Activated CD4-positive, alpha-beta T cell treated with anti-CD3 and anti-CD28 coated beads, Interleukin-2, amount 50 U/mL, for 24 hours (primary cell): ENCODE measurements at places on chromosomes 3 and 15.

- DNase-seq = no peak
Observed at GRCh38 chr15:41180206-41180789, 50.3 kb downstream of the EXD1 start.

- DNase-seq = no peak
Observed at GRCh38 chr3:133115176-133115575, 77.0 kb downstream of the TMEM108 start.

DNA sequence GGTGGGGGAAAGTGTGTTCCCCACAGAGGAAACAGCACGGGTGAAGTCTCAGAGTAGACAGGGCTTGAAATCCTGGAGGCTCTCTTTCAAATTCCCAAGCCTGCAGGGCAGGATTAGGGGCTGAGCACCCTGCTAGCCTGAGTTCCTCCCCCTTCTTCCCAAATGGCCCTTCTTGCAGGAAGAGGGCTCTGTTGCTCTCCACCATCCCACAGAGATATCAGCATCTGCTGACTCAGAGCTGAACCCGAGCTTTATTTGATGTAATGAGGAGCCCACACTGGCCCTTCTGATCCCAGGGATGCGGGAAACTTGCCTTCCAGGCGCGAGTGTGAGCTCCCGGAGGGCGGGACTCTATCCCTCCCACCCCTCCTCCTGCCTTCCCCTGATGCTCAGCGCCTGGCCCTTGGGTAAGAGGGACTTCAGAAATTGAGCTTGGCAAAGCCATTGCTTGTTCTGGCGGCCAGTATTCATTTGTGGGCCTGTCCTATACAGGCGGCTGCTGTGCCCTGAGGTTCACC lies 1.4 kb upstream of the STRA6 start:
- DNase-seq = no peak

DNA sequence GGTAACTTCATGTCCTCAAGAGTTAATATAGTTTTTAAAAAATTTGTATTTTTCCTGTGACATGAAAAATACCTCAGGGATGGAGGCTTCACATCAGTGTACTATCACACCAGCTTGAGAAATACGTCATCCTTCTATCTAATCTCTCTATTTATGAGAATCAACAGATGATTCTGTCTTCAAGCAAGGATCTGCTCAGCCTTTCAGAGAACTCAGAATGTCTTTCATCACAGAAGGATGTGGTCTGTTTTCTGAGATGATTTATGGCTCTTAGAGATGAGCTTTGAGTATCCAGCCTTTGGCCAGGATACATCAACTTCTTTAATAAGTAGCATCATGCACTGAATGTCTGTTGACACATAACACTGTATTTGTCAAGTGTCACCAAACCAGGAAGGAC lies 193.9 kb downstream of the DTWD1 start:
- DNase-seq = no peak

- DNase-seq = no peak
Observed at GRCh38 chr3:52920841-52921240, 23.5 kb upstream of the STIMATE start.

DNA sequence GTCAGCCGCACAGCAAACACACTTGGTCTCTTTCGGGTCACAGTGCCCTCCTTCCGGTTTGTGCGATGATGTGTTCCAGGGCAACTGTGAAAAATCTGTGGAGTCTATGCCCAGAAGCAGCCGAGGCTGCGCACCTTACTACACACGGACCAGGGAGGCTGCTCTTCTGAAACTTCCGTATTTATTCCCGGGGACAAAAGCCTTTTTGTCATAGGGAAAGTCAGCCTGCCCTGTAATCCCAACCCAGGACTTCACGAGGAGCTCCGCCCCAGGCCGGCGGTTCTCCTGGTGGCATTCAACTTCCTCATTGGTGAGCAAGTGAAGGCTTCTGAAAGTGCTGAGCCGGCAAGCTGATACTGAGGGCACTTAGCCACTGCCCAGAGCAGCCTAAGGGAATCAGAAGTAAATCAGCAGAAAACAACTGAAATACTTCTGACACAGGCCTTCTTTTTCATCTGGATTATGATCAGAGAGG lies 126.5 kb downstream of the FMN1 start:
- no peak for DNase-seq

- DNase-seq = no peak
Observed at GRCh38 chr3:194686414-194686815, 732 bp downstream of the FAM43A start.

GRCh38 chr3:171269542-171269941 lies 190.7 kb downstream of the TNIK start:
- DNase-seq = no peak

GRCh38 chr3:185763347-185764005 lies 61.4 kb downstream of the IGF2BP2 start:
- DNase-seq = no peak

DNA sequence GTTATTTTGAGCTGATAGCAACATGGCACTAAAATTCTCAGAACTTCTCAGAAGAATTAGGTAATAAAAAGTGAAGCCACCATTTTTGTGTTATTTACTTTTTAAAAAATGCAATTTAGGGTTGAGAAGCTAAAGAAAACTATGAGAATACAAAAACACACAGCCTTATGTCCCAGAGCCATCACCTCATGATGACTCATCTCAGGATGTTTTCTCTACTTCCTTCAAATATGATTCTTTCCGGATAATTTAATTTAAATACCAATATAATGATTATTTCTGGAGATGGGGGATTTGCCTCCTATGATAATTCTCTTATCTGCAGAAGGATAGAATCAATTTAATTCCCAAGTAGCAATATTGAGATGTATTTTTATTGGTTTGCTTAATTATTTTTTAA lies 105.6 kb upstream of the BFSP2 start:
- DNase-seq = no peak

GRCh38 chr15:99425657-99426301 lies 140.0 kb upstream of the MEF2A start:
- DNase-seq = no peak

DNA sequence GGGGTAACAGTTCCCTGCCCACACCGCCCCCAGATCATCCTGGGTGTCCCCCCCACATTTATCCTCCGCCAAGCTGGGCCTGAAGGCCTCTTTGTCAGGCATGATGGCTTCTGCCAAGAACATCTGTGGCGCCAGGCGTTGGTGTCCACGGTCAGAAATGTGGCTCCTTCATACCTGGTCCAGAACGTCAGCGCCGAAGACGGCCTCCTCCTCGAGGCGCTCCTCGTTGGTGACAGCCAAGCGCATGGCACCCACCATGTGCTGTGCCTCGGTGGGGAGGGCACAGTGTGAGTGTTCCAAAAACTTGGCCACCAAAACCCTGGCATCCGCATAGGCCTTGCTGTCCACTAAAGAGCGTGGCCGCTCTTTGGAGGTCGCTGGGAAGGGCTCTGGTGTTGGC lies 146.5 kb downstream of the NSMCE3 start:
- DNase-seq = no peak

DNA sequence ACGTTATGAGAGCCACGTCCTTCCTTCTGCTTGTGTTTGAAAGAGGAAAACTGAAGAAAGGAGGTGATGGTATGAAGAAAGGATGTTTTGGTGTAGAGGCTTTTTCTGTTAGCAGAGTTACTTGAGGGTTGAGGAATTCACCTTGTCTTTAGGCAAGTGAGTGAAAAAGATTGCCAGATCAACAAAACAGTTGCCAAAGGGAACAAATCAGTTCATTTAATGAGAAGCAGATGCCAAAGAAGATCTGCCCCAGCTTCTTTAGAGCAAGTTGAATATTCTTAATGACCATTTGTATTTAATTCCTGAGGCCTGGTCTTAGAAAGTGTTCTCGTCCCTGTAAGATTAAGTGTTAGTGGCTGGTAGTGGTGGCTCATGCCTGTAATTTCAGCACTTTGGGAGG lies 2.6 kb downstream of the CHCHD6 start:
- DNase-seq = no peak

DNA sequence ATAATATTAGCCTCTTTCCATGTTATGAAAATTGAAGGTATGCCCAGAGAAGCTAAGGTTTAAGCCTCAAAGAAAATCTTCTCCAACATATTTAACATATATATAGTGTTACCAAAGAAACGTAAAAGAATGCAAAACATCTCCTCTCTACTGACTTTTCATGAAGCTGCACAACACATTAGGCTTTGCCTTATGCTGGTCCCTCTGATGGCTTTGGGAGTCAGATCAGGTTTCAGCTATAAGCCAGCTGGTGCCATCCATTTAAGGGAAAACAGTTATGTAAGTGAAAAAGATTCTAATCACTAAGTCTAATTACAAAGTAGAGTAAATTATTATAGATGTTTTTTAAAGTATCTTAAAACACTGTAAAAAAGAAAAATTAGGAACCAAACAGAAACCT lies 410.5 kb downstream of the LSAMP start:
- DNase-seq = no peak

GRCh38 chr3:114879059-114880031 lies 267.7 kb downstream of the ZBTB20 start:
- no peak for DNase-seq

GRCh38 chr3:142976621-142977398 lies 13.3 kb upstream of the PAQR9 start:
- DNase-seq = no peak

DNA sequence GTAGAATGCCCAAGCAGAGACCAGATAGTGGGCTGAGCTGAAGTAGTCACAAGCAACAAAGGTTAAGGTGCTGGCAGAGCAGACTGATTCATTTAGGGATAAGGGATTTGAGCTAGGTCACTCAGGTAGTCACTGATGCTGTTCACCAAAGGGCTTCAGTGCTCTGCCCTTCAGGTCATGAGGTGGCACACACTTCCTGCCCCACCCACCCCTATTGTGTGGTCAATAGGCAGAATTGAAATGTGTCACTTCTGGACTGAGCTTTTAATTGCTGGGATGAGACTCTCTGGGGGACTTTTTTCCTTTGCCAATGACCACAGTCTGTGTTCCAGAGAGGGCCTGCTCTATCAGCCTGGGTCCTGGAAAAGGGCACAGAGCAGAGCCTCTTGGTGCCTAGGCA lies 2.9 kb upstream of the DIS3L start:
- DNase-seq = no peak

DNA sequence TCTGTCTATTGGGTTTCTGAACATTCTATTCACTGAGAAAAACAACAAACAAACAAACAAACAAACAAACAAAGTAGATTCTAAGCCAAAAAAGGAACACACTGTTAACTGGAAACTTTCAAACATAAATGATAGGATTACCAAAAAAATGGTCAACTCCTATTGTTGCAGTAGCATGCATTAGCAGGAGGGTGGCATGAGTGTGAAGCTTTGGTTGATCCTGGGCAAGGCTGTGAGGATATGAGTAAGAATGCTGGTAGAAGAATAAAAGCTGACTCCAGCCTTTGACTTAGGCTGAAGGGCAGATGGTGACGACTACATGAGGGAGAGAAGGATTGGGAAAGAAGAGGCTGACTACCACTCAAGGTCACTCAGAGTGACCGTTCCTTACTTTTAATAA lies 810.3 kb downstream of the VGLL3 start:
- no peak for DNase-seq

DNA sequence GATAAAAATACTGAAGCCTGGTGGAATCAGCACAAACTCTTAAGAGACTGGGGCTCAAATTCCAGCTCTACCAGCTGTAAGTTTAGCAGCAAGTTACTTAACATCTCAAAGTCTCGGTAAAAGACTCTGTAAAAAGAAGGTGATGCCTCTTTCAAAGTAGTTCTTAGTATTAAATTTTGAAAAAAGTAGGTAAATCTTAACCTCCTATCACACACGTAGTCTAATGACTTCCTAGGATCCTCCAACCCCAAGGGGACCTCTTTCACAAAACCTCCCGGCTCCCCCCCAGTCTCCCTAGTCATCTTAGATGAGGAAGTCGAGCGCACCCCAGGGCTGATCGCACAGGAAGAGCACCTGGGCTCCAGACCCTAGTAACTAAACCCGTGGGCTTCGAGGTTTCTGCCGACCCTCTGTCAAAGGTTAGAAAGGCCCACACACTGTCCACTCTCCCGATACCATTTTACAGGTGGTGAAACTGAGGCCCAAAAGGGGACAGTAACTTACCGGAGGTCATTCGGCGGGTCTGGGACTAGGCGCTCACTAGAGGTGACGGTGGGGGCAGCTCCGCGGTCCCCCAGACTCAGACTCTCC lies 427 bp downstream of the MBD4 start:
- DNase-seq = peak; percentile 13

DNA sequence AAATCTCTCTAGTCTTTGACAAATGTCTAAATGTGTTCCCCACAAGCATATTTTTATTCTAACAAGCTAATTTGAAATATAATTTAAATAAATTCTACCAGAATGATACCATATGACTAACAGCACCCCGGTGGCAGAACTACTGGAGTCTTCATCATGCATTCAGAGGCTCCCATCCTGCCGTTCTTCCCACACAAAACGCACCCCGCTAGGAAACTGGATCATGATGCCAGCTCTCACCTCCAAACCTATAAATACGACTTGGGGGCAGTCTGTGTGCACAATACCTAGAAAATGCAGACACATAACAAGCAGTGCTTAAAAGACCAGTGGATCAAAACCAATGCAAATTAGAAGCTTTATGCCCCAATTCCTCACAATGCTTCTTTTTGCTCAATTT lies 8.5 kb downstream of the HOMER2 start:
- no peak for DNase-seq

DNA sequence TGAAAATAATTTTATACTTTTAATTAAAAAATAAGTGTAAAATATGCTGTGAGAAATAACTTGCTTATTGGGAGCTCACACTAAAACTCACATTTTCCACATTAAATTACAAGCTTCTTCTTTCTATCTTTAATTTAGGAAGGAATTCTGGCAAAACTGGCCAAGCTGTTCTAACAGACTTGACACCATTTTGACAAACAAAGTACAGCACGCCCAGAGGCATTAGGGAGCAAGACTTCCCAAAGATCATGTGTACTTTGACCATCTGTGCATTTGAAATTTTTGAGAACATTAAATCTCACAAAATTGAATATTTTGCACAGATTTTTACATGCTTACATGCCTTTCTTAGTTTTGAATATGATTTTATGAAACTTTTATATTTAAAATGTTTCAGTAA lies 1288.4 kb upstream of the CADM2 start:
- no peak for DNase-seq

GRCh38 chr3:29176501-29176900 lies 104.4 kb upstream of the RBMS3 start:
- no peak for DNase-seq

- DNase-seq = no peak
Observed at GRCh38 chr3:78497767-78498166, 1270.0 kb downstream of the ROBO1 start.

DNA sequence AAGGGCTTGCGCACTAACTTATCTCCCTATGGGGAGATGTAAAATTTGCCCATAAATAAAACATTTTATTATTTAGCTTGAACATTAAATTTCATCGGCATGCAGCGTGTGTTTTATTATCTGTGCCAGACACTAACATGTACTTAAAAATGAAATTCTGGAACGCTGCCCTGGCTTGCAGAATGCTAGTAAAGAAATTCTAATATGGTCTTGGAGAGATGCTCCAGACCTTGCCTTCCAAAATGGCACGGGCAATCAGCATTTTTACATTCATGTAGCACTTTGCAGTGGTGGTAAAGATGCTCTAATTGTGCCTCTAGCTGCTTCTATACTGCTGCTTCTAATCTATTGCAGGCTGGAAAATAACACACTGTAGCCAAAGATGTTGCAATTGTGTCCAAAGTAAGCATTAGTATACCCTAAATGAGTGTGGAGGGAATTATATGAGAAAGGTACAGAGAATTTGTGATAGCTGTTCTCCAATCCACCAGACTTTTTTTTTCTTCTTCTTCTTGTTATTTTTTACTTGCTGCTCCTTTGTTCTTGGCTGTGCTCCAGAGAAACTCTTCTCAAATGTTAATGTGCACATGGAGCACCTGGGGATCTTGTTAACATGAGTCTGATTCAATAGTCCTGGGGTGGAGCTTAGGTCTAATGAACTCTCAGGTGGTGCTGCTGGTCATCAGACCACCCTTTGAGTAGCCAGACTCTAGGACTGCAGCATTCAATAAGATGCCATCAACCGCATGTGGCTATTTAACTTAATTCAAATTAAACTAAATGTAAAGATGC lies 47.3 kb downstream of the CRABP1 start:
- no peak for DNase-seq
